ENCODE measurements at places on chromosomes 3 and 15.

GRCh38 chr15:83208367-83208661 is 691 bp upstream of the HDGFL3 start:
- no peak for DNase-seq

GRCh38 chr15:36832774-36833463 is 253.5 kb downstream of the CDIN1 start:
- DNase-seq, result no peak

GRCh38 chr3:46848271-46849044 is 14.8 kb downstream of the MYL3 start:
- no peak for DNase-seq

GRCh38 chr15:71296315-71296679 is 181.0 kb downstream of the THSD4 start:
- no peak for DNase-seq

DNA sequence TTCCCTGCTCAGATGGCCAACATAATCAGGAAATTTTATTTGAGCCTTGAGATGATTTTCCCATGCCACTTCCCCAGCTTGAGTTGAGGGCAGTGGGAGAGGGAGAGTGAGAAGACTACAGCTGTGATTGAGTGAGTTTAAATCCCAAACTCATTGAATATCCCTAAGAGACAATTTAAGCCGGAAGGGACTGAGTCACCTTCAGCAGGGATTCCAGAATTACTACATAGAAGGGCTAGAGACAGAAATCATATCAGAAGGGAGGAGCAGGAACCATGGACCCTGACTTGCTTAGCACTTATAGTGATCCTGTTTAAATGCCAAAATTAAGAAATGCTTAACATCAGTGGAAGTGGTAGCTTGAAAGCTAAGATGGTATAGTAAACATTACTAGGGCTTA is 312.2 kb upstream of the SLCO3A1 start:
- DNase-seq, result no peak

- no peak for DNase-seq
These were observed 11.0 kb downstream of the MRPL3 start for GRCh38 chr3:131491775-131492174.

GRCh38 chr15:31471731-31472430 is 145.2 kb downstream of the KLF13 start:
- DNase-seq, result no peak

- no peak for DNase-seq
These were observed 34.1 kb downstream of the EOMES start for GRCh38 chr3:27688053-27688452.

DNA sequence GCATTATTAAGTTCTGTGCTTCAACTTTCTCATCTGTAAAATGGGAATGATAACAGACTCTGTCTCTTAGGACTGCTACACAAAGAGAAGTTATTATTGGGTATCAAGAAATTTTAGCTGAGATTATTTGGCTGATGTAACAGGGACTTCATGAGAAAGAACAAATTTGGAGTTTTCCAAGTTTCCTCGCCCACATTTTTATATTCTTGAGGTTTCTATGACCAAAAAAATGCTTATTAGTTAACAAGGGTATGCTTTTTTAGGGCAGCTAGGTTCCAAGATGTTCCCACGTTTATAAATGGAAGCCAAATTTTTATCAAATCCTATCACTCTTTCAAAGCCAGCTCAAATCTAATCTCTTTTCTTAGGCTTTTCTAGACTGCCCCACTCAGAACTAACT is 50.6 kb upstream of the C3orf80 start:
- DNase-seq, result no peak

- DNase-seq, result no peak
These were observed 43.8 kb upstream of the B3GALNT1 start for GRCh38 chr3:161148832-161149475.

DNA sequence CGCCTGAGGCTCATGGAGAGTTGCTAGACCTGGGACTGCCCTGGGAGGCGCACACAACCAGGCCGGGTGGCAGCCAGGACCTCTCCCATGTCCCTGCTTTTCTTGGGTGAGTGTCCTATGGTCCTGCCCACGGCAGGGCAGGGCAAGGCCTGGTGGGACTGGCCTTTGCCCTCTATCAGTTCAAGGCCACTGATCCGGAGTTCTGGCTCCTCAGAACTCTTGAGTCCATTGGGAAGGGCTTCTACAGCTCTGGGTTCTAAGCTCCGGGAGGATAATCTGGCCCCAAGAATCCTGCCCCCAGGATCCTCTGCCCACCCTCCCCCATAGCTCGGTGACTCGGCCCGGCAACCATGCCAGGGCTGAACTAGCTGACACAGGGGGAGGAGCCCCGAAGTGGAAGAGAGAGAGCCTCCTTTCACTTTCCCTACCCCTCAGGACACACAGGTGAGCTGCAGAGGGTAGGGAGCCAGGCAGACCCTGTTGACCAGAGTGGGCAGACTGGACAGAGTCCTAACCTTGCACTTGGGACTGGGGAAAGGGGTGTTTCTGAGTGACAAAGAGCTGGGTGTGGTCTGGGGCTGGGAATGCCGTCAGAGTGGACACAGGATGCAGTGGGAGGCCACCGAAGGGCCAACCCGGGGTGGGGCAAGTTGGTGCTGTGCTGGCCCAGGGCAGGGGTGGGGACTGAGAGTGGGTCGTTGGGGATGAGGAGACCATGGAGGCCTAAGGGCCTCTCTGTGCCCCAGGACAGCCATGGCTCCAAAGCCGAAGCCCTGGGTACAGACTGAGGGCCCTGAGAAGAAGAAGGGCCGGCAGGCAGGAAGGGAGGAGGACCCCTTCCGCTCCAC is 664 bp downstream of the PARP3 start:
- DNase-seq, result no peak
